ENCODE measurements at places on chromosomes 3 and 15. TPM values are rescaled to one million over a fixed set of nuclear protein-coding genes. Genes with fewer than 3 reads are reported as not detected.

GRCh38 chr15:100043692-100044091 lies 298.1 kb downstream of the ADAMTS17 start:
- no peak for DNase-seq

GRCh38 chr15:69983696-69984265 lies 113.9 kb downstream of the TLE3 start:
- DNase-seq = no peak

DNA sequence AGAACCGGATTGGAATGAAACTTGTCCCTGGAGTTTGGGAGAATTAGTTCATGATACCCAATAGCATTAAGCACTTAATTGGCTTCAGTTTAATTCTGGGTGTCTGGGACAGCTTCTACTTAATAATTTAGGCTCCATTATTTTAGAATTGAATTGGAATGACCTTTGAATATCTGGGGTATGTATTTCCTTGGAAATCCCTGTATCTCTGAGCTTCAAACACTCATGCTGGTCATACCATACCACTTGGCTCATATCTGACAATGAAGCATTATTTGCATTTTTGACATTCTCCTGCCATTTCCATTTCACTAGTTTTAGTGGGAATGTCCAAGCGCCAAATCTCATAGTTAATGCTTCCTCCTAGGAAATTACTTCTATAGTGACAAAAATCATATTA lies 393.1 kb downstream of the DIPK2A start:
- DNase-seq = no peak

DNA sequence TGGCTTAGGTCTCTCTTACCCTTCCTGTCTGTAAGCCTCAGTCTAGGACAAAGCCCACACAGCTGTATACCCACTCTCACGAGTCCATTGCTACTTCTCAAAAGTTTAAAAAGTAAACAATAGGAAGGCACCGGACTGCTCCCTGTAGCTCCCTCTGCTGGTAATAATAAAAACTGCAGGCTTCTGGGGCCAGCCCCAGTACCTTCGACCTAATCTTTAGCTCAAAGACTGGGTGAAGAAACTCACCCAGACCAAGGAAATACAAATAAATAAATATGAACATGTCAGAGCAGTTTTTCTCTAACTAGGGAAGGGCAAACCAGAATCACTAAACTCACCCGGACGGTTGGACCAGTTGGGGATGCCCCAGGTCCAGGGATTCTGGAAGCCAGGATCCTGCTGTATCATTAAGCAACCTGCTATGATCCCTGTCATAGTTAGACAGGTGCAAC lies 5.0 kb downstream of the FAM219B start:
- DNase-seq = no peak

- peak; percentile 38 for DNase-seq
Measured at GRCh38 chr15:63048776-63049665, 6.5 kb downstream of the TPM1 start.

DNA sequence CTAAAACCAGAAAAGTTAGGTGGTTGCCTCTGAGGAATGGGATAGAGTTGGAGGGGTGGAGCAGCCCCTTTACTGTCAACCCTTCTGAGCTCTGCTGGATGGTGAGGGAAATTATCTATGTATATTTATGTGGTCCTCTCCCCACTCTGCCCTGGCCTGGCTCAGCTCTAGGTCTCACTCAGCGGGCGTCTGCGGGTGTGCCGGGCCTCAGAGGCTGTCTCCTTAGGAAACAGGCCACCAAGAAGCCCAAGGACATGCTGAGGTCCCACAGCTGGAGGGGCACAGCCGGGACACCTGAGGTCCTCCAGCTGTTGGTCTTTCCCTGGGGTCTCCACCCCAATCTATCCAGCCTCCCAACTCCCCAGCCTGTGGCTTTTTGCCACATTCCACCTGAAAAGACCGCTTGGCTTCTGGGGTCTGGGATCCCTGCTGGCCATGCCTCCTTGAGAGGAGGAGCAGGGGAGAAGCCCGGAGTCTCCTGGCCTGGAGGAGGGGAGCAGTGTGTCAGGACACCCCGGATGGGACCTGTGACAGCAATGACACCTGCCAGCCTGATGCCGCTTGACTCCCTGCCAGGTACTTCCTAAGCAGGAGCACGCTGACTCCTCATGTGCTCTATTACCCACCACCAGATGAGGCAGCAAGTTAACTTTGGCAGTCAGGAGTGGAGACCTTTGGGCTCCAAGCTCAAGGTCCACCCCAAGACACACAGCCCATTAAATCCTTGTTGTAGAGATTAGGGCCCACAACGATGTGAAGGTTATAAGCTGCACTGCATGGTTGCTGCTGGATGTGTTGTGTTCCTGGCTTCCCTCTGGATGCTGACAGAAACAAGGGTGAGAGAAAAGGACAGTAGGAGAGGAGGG lies at the start of gene SLC28A1:
SLC28A1 (plus strand) TSS at position 747 of the 866 bp plus-strand sequence. CDS start 3,099 bp downstream, outside the sequence.
- DNase-seq = no peak

DNA sequence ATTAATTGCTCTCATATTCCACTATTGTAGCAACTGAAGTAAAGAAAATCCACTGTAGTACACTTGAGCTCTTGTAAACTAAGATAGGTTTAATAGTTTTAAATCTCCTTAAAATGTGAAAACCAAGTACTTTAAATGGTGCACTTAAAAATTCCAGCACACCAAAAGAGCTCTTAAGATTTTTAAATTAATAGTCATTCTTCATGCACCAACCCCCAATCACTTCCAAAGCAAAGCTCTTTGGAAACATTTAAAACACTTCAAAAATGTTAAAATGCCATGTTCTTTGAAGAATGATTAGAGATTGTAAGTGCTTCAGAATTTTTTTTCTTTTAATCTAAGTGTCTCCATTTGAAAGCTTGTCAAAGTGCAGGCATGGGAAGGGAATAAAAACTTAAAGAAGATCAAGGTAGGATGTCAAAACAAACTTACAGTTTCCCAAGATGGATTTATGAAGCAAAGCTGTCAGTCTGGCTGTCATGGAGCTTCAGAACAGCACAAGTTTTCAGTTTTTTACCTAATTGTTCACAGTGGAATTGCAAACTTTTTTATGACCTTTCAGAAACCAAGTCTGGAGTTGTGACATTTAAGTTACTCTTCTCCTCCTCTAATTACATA lies 84.3 kb downstream of the ARPP21 start:
- DNase-seq = no peak

GRCh38 chr3:18438586-18438985 lies 13.4 kb upstream of the SATB1 start:
- DNase-seq = peak; percentile 72

GRCh38 chr15:78810362-78811123 lies 721 bp downstream of the ADAMTS7 start:
- no peak for DNase-seq

GRCh38 chr3:42732829-42733459 lies 30.3 kb upstream of the HHATL start:
- DNase-seq = no peak

DNA sequence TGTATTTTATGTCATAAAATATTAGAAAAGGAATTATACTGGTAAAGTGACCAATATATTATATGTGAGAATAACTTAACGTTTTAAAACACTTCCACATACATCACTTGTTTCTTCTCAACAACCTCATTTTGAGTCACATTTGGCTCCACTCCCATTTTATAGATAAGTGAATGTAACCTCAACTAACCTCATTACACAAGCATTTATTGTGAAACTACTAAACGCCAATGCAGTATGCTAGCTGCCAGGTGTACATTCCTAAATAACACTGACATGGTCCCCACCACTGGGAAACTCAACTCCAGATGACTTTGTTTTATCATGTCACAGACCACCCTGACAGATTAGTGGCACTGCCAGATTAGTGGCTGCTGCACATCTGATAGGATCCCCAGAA lies 249.7 kb upstream of the CNTN4 start:
- DNase-seq = no peak

COL8A1 gene
- 0.07 TPM for total RNA-seq

CPNE9 gene
- total RNA-seq = 0.11 TPM

PODXL2 gene
- 1.8 TPM for total RNA-seq

LINGO1 gene
- not detected for total RNA-seq

PRKAR2A gene
- 25.6 TPM for total RNA-seq

NCK1 gene
- total RNA-seq = 34.6 TPM

All from activated naive CD4-positive, alpha-beta T cell treated with anti-CD3 and anti-CD28 coated beads, Interleukin-2, amount 50 U/mL, for 72 hours (primary cell).